ENCODE measurements at places on chromosomes 6 and 20.

- DNase-seq, result no peak
Measured at GRCh38 chr6:5151955-5152401, 66.8 kb downstream of the PPP1R3G start.

DNA sequence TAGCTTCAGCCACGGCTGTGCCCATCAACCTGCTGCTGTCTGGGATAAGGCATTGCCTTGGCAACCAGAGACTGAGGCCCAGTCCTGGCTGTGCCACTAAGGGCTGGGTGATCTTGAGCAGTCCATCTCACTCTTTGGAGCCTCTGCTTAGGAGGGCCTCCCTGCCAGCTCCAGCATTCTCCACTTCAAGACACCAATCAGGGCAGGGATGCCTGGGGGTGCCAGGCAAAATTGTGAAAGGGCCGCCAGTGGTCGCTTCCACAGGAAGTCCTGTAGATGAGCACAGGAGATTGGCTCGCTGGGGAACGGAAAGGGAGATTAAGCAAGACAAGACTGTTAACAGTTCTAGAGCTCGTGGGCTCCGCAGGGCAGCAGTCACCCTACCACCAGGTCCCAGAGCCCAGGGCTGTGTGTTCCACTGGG lies at the start of gene RAB44:
RAB44 (plus strand) TSS at position 346 of the 423 bp plus-strand sequence. CDS start 6,410 bp downstream, outside the sequence.
- no peak for DNase-seq

DNA sequence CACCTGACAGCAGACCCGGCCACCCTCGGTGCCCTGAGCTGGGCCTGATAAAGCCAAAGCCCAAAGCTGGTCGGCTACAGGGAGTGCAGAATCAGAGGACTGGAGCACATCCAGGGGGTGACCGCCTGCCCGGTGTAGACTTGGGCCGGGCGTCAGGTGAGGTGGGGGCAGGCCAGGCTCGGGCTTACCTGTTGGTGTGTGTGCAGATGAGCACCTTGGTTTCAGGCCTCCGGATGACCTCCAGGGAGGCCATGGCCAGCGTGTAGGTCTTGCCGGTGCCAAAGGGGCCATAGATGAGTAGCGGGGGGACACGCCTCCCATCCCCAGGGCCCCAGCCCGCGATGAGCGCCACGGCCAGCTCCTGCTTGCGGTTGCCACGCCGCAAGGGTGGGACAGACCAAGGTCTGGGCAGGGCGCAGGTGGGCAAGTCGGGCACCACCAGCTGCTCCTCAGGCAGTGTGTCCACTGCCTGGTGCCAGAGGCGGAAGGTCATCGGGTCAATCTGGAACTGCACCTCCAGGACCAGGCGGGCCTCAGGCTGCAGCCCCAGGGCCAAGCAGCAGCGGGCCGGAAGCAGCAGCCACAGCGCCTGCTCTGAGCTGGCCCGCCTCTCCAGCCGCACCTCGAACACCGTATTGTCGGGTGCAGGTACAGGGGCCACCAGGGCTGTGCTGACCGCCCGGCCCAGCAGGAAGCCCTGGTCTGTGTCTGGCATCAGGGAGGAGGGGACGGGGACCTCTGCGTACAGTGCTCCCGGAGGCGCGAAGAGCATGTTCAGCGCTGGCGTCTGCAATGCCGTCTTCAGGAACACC lies 5.7 kb downstream of the HELZ2 start:
- DNase-seq, result no peak

DNA sequence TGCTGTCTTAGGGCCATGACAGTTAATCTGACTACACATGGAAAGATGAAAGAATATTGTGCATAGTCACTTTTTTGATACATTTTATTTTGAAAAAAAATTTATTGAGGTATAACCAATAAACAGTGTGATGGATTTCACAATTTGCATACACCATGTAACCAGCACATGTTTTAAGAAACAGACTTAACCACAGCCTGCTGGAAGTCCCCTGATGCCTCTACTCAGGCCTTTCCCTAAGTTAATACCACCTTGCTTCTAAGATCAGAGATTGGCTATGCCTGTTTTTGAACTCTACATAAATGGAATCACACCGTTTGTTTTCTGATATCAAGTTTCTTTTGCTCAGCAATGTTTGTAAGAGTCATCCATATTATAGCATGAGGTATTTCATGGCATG lies 136.3 kb downstream of the CFAP61 start:
- no peak for DNase-seq

DNA sequence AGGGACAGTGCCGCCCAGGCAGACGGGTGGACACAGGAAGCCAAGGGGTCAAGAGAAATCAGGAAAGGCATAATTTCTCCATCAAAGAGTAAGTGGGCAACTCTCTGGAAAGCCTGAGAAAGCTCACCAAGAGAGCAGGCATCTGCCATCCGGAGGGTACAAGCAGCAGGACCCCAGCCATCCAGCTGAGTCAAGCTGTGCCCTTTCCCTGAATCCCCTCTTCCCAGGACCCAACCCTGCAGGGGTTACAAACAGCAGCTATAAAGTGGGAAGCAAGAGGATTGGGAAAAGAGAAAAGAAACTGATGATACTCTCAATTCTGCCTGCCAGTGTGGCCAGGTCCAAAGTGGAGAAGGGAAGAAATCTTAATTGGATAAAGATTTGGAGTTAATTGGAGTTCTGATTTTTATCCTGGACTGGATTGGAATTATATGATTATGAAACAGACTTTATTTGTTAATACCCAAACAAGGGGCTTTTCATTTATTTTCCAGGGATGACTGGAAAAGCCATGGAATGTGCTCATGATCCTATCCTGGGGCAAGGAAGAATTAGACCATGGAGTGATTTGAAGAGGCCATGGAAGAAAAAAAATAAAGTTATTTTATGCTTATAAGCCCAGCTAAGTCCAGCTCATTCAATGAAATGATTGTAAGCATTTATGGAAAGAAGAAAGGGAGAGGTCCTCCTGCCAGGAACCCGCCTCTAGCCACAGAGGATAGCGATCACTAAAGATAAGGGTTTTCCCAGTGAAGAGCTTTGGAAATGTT lies 34.9 kb downstream of the NHLRC1 start:
- DNase-seq, result no peak

GRCh38 chr6:139643986-139644385 lies 269.5 kb upstream of the CITED2 start:
- DNase-seq, result no peak

- DNase-seq, result no peak
Measured at GRCh38 chr6:35581633-35582032, 68.9 kb upstream of the TULP1 start.

DNA sequence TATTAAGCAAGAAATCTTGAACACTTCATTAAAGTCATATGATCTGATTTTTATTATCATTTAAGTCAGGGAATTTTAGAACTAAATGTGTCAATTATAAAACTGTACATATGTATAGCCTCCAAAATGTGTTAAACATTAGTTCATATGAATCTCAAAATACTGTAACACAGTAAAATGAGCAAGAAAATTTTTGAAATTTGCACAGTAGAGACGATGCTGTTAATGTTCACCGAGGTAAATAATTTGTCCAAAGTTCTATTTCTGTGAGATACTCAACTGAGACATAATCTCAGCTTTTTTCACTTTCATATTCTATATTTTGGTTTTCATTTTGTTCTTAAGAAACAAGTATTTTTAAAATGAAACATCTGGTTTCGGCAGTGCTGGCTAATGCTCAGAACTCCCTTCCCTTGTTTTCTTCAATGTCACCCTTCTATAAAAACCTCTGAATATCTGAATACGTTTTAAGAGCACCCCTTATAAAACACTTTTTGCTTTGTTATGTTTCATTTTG lies 353.1 kb downstream of the LAMA2 start:
- no peak for DNase-seq

DNA sequence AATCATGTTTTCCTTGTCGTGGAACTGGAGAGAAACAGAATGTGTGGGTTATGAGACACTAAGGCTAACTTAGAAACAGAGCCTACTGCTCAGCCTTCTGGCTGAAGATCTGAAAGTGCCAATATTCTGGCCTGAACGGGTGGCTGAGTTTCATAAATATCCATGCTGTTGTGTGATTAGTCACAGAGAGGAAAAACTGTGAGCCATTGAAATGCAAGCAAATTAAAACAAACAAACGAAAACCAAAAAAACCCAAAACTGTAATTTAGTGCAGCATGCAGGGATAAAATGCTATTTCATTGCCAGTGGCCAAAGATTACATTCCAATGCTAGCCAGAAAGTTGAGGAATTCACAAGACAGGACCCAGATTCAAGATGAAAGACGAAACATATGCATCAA lies 315.1 kb downstream of the UBE3D start:
- DNase-seq, result no peak

DNA sequence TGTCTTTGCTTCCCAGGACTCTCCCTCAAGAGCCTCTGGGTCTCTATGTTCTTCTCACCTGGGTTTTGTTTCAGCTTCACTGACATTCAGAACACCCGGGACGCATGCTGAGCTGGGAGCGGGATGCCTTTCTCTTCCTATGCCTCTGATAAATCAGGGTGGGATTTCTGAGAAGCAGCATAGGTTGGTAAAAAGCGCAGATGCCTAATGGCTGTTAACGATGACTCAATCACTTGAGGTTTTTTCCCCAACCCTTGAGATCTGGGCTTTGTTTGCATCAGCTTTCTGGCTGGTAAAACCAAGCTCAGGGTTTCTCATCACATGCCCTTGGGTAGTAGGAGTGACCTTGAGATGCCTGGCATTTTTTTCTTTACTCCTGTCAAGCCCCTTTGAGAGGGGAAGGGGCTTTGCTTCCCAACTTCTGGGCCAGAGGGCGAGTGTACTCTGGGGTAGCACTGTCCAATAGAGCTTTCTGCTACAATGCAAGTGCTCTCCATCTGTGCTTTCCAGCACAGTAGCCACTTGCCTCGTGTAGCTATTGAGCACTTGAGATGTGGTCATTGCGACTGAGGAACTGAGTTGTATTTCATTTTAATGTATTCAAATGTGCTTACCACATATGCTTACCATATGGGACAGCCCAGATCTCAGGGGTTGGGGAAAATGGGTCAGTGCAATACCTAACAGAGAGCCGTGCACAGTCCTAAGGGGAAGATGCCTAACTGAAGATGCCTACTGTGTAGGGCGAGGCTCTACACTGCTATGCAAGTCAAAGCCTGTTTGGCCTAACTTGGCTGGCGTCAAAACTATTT lies 69.1 kb downstream of the PPP1R14C start:
- DNase-seq, result no peak

GRCh38 chr6:143953922-143954321 lies 54.1 kb downstream of the PLAGL1 start:
- no peak for DNase-seq

GRCh38 chr6:35141007-35141655 lies at the start of gene TCP11:
TSS of gene TCP11 (minus strand) at chr6:35141339. CDS start at chr6:35140870, 469 bp downstream.
- peak; percentile 56 for DNase-seq

DNA sequence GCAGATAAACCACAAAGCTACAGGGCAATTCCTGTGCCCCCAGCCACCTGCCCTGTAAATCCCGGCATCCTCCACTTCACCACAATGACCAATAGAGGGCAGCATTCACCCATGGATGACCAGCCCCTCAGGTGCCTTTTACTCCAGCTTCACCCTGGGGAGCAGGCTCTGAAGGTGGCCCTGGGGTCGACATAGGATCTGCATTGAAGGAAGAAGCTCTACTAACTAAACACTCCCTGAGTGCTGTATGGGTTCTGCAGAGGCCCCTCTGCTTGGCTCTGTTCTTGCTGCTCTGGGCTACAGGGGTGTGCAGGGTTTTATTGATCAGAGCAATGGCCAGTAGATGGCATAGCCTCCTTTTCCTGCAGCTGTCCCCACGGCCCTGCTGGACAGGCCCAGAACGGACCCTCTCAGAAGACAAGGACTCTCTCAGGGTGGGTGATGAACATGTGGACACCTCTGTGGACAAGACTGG lies 20.3 kb downstream of the CST4 start:
- DNase-seq, result peak; percentile 50

GRCh38 chr6:154537511-154538325 lies 27.2 kb upstream of the CNKSR3 start:
- DNase-seq, result no peak

- no peak for DNase-seq
Measured at GRCh38 chr20:30598460-30599230, 658.8 kb upstream of the DEFB115 start.

DNA sequence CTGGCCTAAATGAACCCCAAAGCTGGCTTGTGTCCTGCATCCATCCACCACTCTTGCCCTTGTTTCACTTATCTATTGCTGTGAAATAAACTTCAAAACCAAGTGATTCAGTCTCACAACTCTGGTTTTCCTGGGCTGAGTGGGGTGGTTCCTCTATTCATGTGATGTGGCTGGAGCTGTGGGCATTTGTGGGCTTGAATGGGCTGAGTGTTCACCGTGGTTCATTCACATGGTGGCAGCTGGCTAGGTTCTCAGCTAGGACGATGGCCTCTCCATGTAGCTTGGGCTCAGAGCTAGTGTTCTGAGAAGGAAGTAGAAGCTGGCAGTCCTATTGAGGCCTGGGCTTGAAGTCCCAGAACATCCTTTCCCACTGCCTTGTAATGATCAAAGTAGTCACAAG lies 30.4 kb downstream of the FKBP1A start:
- DNase-seq, result no peak

DNA sequence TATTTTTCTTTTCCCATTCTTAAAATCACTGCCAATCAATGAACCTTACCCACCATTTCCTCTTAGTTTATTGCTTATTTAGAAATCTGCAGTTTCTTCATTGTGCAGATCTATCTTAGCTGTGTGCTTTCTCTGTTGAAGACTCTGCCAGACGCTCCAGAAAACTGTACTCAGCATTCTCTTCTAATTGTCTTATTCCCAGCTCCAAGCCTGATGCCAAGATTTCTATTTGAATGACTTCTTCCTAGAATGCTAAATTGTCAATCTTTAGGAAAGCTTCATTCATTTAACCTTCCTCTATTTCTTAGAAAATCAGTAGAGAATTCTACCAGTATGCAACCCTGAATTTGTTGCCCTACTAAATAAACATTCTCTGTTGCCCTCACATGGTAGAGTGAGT lies 308.9 kb downstream of the KHDRBS2 start:
- DNase-seq, result no peak

- no peak for DNase-seq
Measured at GRCh38 chr6:26122402-26122792, 35.2 kb downstream of the HFE start.

GRCh38 chr6:55511122-55511800 lies 67.7 kb downstream of the HMGCLL1 start:
- DNase-seq, result no peak

GRCh38 chr20:62622877-62623487 lies 19.3 kb upstream of the SLCO4A1 start:
- DNase-seq, result no peak

- no peak for DNase-seq
Measured at GRCh38 chr6:49366539-49366938, 96.5 kb downstream of the MMUT start.

GRCh38 chr20:58309591-58310290 lies at the start of gene RAB22A:
TSS of gene RAB22A (plus strand) at chr20:58309715. CDS start at chr20:58309977, 262 bp downstream.
- DNase-seq, result peak; percentile 87

Measured in stimulated activated naive CD8-positive, alpha-beta T cell treated with anti-CD3 and anti-CD28 coated beads, Interleukin-15, Interleukin-2, amounts not matched to agents 100 U/mL and 50 U/mL, for 24 hours (primary cell).